ENCODE measurements at places on chromosomes 5 and 9.

DNA sequence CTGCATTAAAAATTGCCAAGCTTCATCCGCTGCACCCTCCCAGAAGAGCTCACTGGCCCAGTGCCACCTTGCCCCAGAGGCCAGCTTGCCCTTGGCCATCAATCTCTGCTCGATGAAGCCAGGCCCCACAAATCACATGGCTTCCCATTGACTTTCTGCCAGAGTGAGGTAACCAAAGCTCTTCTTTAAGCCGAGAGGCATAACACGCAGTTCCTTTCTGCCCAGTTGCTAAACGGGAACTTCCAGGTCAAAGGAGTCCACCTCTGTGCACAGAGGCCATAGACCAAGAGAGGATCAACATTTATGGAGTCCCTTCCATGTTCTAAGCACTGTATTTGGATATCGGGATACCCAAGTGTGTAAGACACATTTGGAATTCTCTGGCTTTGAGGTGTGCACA is 208.8 kb downstream of the KIF4B start:
- DNase-seq = no peak

DNA sequence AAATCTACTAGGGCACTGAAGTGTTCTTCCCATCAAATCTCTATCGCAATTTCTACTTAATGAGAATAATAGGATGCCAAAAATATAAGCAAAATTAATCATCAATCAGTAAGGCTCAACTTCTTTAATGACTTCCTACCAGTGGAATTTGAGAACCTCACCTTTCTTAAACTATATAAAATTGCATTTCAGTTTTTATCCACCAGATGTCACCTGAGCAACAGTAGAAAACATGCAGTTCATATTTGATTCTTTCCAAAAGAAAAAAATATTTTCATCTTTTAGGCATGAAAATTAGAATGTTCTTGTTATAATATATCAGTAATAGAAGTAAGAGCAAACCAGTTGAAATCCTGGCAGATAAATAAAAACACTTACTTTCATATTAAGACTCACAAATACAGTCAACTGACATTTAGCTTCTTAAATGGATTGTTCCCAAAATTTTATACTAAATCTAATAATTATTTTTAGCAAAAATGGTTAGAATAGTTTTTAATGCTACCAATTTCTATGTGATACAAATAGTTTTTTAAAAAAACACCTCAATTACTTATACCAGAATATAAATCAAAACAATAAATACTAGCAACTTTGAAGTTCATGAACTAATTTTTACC is 13.4 kb upstream of the CCDC112 start:
- no peak for DNase-seq

DNA sequence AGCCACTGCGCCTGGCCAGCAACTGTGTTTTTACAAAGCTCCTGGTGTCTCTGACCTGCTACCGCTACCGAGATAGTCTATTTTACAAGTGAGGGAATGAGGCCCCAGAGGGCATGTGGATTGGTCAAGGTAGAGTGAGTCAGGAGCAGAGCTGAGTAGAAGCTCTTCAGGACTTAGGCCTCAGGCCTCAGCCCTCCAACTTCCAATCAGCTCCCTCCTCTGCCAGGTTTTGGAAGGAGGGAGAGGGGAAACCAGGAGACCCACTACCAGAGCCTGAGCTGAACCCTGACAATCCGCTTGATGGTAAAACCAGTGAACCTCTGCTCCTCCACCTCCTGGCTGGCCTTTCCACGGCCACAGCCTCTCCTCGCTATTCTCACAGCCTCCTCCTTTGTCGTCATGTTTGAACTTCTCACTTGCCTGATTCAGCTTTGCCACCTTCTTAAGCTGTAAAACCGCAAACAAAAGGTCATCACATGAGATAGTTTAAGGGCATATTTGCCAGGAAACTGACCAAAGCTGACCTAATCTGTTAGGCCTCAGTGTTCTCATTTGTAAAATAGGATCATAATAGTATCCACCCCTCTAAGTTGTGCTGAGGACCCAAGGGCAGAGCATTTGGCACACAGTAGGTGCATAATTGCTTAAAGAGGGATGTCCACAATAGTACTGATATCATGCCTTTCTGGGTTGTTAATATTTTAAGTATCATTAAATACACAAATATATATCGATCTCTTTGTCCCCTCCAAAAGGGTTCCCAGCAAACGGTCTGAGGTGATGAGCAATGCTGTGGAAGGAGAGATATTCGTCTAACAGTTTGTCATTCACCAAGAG is 1.7 kb downstream of the TRAF1 start:
- DNase-seq = no peak

DNA sequence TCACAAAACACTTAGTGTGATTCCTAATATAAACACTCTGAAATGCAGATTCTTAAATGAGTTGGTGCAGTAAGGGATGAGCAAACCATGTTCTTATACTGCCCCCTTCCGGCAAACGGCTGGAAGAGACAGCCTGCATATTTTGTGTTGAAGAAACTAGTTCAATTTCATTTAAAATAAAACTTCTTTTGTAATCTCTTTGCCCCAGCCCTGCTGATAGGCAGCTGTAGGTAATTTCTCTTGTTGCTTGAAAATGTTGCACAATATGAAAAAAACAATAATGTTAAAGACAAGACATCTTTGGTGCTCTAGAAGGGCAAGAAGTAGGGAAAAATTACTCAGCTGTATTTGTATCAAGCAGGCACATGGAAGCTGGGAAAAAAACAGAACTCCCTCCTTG is 89.7 kb upstream of the CCNG1 start:
- no peak for DNase-seq

- DNase-seq = no peak
Measured at GRCh38 chr5:177527595-177527994, 10.8 kb upstream of the DDX41 start.

DNA sequence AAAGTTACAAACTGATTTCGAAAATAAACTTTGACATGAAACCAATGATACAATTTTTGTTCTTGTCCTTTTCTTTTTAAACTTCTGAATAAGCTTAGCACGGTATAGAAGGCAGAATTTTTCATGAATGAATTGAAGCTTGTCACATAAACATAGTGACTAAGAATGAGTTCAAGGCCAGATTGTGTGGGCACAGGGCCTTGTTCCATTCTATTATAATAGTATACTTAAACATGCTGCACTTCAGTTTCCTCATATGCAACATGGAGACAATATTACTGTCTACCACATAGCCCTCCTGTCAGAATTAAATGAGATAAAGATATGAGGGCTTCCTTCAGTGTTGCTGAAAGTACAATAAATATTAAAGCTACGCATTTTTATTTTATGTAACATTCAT is 204.2 kb upstream of the HAPLN1 start:
- no peak for DNase-seq

DNA sequence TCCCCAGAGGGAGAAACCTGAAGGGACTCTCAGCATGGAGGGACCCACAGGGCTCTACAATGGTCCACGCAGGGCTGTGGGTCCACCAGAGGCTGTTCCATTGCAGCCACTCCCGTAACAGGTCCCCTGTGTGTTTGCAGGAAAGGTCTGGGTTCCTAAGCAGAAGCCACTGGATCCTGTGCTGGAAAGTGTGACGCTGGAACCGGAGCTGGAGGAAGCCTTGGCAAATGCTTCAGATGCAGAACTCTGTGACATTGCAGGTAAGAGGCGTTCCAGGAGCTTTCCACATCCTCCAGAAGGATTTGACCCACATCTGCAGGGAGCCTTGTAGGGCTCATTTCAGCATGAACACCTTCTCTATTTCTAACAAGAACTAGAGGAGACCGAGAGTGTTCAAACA is 51.7 kb downstream of the TMOD1 start:
- no peak for DNase-seq

DNA sequence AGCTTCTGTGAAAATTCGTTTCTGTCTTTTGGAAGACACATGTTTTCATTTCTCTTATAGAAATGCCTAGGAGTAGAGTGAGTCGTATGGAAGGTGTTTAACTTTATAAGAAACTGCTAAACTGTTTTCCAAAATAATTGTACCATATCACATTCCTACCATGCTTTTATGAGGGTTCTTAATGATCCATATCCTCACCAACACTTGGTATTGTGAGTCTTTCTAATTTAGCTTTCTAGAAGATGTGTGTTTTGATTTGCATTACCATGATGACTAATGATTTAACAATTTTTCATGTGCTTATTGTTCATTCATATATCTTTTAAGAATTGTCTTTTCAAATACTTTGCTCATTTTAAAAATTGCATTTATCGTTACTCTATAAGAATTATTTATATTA is 223.6 kb downstream of the COMMD10 start:
- DNase-seq = no peak

GRCh38 chr9:101027236-101027635 is 1.3 kb upstream of the PLPPR1 start:
- DNase-seq = no peak
